ENCODE measurements at places on chromosomes 7 and 10. TPM values are rescaled to one million over a fixed set of nuclear protein-coding genes. Genes with fewer than 3 reads are reported as not detected.

GRCh38 chr7:135169141-135169963, 1.2 kb downstream of the CYREN start:
- H3K36me3 ChIP-seq, result no peaks in the 10 kb centered on the region
- peak overlapping the region; percentile 70 for H3K4me3 ChIP-seq
- H3K4me1 ChIP-seq, result peaks cover 5% of the 10 kb centered on the region
- H3K27me3 ChIP-seq, result no peaks in the 10 kb centered on the region
- DNase-seq, result peak; percentile 46
- H3K27ac ChIP-seq, result peak overlapping the region; percentile 92

- H3K4me1 ChIP-seq, result no peaks in the 10 kb centered on the region
- H3K4me3 ChIP-seq, result no peak overlapping the region
- no peak overlapping the region for H3K27ac ChIP-seq
- DNase-seq, result no peak
Observed at GRCh38 chr7:47373871-47374451, 207.9 kb downstream of the TNS3 start.

DNA sequence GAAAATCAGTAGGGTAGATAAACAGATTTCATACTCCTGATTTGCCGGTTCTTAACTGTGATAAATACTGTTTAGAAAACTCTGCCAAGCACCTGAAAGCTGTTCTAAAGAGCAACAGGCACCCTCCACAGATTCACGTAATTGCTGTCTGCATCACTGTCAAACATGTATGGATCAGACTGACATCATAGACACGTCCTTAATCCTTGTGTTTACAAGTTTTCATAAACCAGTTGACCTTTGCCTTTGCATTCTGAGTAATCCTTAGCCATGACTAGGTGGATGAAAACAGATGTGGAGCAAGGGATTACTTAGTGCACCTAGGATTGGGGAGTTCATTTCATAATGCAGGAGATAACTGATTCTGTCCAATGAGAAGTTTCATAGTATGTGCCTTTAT, 41.6 kb downstream of the SLC39A12 start:
- H3K4me1 ChIP-seq, result no peaks in the 10 kb centered on the region
- no peaks in the 10 kb centered on the region for H3K36me3 ChIP-seq
- no peak overlapping the region for H3K4me3 ChIP-seq
- DNase-seq, result no peak

The STK31 gene
- total RNA-seq, result 0.93 TPM

The GNAT3 gene
- total RNA-seq, result not detected
